ENCODE measurements at places on chromosomes 5 and 9.

GRCh38 chr5:4520559-4520958 is 619.6 kb upstream of the ADAMTS16 start:
- DNase-seq, result no peak

GRCh38 chr9:135835131-135835530 is 72.2 kb downstream of the CAMSAP1 start:
- no peak for DNase-seq

GRCh38 chr9:133513214-133514100 is 11.3 kb downstream of the MYMK start:
- no peak for DNase-seq

DNA sequence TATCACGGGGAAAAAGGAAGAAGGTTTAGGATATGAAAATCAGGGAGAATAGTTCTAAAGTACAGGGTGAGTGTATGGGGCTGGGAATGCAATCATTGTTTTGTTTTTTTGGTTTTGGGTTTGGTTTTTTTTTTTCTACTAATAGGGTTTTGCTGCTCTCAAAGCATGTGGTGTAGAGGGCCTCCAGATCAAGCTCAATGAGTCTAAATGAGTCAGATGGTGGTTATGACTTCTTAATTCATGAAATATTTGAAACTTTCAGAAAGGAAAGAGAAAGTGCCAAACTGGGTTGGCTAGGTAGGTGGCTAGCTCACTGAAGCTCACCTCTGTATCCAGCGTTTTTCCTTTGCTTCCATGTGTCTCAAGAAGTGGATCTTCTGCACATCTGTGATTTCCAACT is 10.7 kb downstream of the OR1L8 start:
- no peak for DNase-seq

- DNase-seq, result no peak
Observed at GRCh38 chr9:123536455-123536868, 180.5 kb downstream of the CRB2 start.

DNA sequence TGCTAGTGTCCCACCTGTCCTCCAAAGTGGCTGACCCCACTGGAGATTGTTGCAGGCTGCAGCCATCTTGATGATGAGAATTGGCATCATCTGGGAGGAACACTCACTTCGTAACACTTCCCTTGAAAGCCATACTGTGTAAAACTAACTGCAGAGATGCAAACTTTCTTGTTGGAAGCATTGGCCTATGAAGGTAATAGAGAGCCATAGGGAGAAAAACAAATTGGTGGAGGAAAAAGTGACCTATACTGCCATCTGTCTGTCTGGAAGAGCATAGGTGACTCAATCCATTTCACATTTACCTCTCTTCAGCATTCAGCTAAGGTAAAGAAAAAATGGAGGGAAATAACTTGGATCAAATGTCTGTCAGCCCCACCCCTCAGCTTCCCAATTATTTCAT is 473.4 kb downstream of the NTRK2 start:
- DNase-seq, result no peak

GRCh38 chr5:35061211-35061770 is 13.5 kb upstream of the AGXT2 start:
- no peak for DNase-seq

- no peak for DNase-seq
Observed at GRCh38 chr5:65771266-65771665, 49.3 kb downstream of the NLN start.

DNA sequence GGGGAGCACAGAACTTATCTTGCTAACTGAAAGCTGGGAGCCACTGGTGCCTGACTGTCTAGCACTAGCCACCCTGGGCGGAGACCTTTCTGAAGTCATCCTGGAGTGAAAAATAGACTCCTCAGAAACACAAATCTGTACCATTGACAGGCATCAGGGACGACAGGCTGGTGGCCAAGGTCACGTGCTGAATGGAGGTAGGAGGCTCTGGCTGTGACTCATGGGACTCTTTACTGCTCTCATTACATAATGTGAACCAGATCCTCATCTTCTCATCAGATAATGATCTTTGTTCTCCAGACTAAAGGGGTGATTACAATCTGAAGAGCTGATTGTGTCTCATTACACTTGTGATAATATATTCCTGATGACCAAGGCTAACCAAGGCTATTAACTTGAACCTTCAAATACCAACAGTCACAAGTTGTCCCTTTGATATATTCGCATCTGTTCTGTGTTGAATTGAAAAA is 91.8 kb downstream of the SEMA5A start:
- DNase-seq, result no peak

- DNase-seq, result no peak
Observed at GRCh38 chr5:115450741-115451140, 93.8 kb downstream of the FEM1C start.

DNA sequence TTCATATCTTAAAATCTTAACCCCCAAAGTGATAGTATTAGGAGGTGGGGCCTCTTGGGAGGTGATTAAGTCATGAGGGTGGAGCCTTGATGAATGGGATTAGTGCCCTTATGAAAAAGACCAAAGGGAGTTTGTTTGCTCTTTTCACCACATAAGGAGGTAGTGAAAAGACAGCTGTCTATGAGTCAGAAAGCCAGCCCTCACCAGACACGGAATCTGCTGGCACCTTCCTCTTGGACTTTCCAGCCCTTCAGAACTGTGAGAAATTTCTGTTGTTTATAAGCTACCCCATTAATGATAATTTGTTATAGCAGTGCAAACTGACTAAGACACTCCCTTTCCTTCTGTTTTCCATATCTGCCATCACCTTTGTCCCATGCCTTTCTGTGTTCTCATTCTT is 20.8 kb downstream of the IFNB1 start:
- no peak for DNase-seq

DNA sequence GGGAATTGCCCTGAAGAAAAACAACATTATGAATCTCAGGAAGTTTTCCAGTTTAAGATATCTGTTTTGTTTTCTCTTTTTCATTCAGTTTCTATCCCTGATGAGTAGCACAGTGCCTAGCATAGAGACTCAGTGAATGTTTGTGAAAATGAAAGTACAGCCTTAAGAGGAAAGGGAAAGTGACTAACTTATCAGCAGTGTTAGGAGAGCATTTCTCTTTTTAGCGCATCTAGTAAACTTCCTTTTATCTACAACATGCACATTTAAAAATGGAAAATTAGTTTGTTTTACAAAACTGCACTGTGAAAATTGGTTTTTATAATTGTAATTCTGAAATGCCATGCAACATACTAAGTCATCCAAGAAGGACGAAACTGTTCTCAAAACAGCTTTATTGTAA is 110.8 kb downstream of the SMARCA2 start:
- no peak for DNase-seq

DNA sequence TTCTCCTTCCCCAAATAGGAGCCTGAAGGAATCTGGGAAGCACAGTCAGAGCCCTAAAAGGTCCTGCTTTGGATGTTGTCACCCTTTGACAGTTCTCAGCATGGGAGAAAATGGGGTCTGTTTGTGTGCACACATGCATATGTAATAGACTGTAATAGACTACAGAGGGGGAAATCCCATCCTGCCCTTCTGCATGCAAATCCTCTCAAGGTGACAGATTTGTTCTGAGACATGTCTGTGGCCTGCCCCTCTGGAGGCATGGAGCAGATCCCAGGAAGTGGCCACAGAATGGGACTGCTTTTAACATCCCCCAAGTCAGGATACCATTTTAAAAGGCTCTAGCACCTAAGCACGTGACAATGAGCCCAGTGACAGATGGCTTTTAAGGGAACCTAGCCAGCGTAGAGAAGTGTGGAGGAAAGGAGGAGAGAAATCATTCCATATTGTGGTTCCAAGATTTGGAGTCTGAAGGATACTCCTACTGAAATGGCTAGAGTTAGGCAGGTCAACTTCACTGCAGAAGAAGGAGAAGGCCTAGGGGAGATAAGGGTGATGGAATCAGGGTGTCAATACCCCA is 483.5 kb downstream of the SPOCK1 start:
- DNase-seq, result no peak

DNA sequence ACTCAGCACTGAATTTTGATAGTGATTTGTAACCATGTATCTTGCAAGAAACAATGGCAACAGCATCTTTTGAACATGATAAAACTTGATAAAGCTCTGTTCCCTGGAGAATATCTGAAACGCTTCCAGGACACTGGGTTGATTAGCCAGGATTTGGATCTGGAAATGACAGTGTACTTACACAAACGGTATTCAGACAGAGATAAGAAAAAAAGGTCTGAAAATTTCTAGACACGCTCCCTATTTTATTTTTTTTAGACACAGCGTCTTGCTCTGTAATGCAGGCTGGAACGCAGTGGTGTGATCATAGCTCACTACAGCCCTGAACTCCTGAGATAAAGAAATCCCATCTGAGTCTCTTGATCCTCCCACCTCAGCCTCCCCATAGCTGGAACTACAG is 109.0 kb downstream of the GNAQ start:
- no peak for DNase-seq

DNA sequence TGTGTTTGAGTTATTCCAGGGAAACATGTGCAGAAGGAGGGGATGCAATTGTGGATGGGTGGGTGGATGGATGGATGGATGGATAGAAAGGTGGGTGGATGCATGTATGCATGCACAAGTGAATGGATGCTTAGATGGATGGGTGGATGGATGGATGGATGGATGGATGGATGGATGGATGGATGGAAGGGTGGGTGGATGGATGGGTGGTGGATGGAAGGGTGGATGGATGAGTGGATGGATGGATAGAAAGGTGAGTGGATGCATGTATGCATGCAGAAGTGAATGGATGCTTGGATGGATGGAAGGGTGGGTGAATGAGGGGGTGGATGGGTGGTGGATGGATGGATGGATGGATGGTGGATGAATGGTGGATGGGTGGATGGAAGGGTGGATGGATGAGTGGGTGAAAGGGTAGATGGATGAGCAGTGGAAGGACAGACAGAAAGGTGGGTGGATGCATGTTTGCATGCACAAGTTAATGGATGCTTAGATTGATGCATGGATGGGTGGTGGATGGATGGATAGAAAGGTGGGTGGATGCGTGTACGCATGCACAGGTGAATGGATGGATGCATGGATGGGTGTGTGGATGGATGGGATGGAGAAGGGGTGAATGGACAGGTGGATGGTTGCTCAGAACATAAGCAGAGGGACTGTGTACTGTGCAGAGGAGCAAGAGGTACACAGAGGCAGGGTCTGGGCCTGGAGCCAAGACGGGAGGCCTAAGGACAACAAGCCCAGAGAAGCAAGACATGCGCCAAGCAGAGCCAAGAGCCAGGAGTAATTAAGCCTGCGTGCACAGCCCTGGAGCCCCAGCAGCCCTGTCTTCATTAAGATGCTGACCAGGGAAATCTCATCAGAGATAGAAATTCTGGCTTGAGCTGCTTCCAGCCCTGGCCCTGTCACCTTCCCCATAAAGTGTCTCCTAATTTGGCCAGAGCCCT is 84.6 kb upstream of the PPP1R26 start:
- no peak for DNase-seq

DNA sequence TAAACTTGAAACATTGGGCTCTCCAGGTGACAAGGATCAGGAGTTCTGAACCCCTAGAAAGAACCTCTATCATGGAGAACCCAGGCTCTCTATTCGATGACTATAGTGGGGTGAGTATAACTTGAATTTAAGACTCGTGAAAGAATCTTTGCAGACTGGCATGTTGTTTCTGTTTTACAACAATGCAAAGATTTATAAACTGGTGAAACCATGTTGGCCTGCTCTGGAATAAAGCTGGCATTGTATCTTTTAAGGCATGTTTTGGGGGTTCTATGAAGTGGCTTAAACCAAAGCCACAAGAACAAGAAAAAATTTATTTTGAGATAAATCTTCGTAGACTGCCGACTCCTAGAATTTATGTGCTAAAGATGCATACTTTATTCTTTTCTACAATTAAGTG is 9.8 kb upstream of the GDNF start:
- DNase-seq, result no peak

DNA sequence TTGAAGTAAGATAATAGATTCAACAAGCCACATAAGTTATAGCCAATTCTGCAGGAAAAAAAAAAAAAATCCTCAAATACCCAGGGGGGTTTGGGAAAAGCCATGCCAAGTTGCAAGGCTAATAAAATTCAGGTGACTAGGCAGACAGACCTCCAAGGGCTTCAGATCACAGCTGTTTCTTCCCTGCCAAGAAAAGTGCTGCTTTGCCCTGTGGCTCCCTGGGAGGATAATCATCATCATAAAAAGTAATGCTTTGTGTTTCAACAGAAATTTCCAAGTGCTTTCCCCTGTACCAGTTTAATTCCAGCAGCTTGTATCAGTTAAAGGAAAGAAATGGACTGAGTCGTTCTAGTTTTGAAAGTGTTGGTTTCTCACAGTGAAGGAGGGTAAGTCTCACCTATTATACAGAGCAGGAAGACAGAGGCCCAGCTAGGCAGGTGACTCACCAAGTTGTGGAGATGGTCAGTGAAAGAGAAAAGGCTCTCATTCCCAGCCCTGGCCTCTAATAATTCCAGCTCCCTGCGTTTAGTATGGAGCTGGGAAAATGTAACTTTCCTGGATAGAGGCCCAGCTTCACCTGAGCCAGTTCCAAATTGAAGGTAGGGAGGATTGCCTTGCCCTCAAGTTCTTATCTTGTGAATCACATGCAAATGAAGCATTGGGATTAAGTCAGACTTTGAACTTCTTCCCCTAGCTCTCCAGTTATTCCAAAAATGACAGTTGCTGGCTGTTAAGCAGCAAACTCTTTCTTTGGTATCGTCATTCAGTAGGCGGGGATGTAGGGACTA is 263.4 kb downstream of the GRIA1 start:
- DNase-seq, result no peak

- DNase-seq, result no peak
Observed at GRCh38 chr5:108345541-108346171, 36.2 kb downstream of the FBXL17 start.

DNA sequence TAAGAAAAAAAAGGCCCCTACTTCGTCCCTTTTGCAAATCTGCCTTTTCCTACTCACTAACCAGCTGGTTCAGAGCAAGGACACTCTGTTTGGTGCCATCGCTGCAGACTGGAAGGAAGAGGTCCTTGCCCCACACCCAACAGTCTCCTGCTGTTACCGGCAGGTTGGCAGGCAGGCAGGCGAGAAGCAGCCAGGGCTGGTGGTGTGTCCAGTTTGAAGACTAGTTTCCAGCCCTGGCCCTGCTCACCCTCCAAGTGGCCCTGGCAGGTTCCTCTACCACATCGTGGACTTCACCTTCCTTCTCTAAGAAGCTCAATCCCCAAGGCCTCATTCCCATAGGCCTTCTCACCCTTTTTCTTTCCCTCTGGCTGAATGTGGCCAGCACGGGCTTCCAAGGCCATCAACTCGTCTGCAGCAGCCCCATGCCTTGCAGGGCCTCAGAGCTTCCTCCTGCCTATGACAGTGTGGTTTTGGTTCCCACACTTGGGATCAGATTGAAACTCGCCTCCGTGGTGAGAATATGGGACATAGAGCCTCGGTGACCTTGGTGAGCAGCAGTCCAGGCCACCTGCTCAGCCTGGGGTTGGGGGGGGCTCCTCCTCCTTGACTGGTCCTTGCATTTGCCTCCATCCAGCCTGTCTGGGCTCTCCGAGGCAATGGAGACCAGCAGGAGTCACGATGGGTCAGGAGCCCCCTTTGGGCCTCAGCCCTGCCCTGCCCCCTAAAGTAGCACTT is 22.9 kb downstream of the TGFBI start:
- DNase-seq, result no peak

DNA sequence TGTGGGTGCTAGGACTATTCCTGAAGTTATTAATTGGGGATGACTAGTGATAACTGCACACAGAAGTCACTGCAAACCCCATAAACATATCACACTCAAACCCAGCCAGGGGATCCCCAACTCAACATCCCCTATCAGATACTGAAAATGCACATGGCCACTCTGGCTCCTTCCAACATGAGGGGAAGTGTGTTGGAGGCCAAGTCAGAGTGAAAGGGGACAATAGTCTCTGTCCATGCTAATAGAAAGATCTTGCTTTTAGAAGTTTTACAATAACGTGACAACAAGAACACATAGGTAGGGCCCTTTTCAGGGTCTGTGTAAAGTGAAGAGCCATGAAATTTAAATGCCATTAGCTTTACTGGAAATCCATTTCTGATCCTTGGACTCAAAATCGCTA is 98.8 kb upstream of the SEMA6A start:
- no peak for DNase-seq

All from right forelimb (tissue), 1 donor.